ENCODE measurements at places on chromosomes 3 and 15. TPM values are rescaled to one million over a fixed set of nuclear protein-coding genes. Genes with fewer than 3 reads are reported as not detected.

Gene NT5DC2
- 6.8 TPM for total RNA-seq

Gene TXNRD3
- 5.8 TPM for total RNA-seq

Gene GPR149
- not detected for total RNA-seq

Gene GP5
- not detected for total RNA-seq

Gene PPIB
- total RNA-seq: 43.8 TPM

Gene CPNE9
- not detected for total RNA-seq

DNA sequence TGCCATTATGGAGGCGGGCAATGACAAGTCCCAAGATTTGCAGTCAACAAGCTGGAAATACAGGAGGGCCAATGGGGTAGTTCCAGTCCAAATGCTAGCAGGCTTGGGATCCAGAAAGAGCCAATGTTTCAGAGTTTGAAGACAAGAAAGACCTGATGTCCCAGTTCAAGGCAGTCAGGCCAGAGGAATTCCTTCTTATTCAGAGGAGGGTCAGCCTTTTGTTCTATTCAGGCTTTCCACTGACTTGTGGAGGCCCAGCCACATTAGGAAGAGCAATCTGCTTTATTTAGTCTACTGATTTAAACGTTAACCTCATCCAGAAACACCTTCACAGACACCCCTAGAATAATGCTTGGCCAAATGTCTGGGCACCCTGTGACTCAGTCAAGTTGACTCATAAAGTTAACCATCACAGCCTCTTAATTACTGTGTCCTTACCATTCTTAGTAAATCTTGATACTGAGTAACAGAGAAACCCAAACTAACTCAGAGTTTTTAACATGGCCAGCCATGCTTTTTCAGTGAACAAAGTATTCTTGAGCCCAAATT lies 50.9 kb upstream of the NPHP3 start:
- no peak for DNase-seq
- H3K36me3 ChIP-seq: no peaks in the 10 kb centered on the region
- H3K4me1 ChIP-seq: no peaks in the 10 kb centered on the region
- no peak overlapping the region for H3K4me3 ChIP-seq
- H3K27ac ChIP-seq: no peak overlapping the region

GRCh38 chr15:77722759-77723460 lies 90.2 kb upstream of the LINGO1 start:
- no peaks in the 10 kb centered on the region for H3K36me3 ChIP-seq
- no peak for DNase-seq
- H3K4me3 ChIP-seq: no peak overlapping the region
- H3K27me3 ChIP-seq: peaks cover 6% of the 10 kb centered on the region

- H3K4me3 ChIP-seq: no peak overlapping the region
- H3K4me1 ChIP-seq: no peaks in the 10 kb centered on the region
- DNase-seq: no peak
Observed at GRCh38 chr3:54577313-54577712, 350.5 kb downstream of the LRTM1 start.

- H3K4me3 ChIP-seq: no peak overlapping the region
- H3K27ac ChIP-seq: no peak overlapping the region
- peaks cover 6% of the 10 kb centered on the region for H3K27me3 ChIP-seq
- DNase-seq: no peak
- H3K4me1 ChIP-seq: no peaks in the 10 kb centered on the region
- no peaks in the 10 kb centered on the region for H3K36me3 ChIP-seq
Observed at GRCh38 chr15:73426323-73426994, 16.5 kb upstream of the REC114 start.

DNA sequence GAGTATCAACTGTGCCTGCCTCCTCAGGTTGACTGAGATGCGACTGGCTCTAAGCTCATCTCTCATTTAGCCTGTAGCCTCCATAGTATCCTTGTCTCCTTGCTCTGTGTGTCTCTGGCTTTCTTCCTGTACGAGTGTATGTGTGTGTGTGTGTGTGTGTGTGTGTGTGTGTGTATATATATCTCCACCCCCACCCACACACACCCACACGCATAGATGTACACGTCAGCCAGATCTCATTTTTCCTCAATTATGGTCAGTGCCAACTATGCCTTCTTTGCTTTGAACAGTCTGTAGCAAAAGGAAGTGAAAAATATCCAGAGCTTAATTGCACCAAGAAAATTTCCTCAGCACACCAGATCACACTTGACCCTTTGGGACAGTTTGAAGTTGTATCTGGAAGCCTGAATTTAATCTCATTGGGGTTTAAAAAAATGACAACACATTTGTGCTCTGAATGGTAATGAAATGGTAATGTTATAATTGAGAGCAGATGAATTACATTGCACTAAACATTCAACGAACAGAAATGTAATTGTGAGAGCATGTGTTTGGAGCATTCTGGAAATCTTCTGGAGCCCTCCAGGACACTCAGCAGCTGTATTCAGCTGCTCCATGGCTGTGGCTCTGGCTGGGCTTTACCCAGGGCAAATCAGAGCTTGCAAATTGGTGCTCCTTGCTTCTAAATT lies 63.6 kb downstream of the RYR3 start:
- H3K4me3 ChIP-seq: no peak overlapping the region
- peaks cover 10% of the 10 kb centered on the region for H3K4me1 ChIP-seq
- no peaks in the 10 kb centered on the region for H3K36me3 ChIP-seq
- H3K27ac ChIP-seq: peak overlapping the region; percentile 36
- DNase-seq: no peak
- H3K27me3 ChIP-seq: no peaks in the 10 kb centered on the region

GRCh38 chr15:78415284-78415683 lies 22.7 kb upstream of the IREB2 start:
- H3K27me3 ChIP-seq: no peaks in the 10 kb centered on the region
- H3K4me3 ChIP-seq: no peak overlapping the region
- no peaks in the 10 kb centered on the region for H3K36me3 ChIP-seq
- DNase-seq: no peak
- H3K27ac ChIP-seq: no peak overlapping the region

- no peaks in the 10 kb centered on the region for H3K36me3 ChIP-seq
- peaks cover 91% of the 10 kb centered on the region for H3K4me1 ChIP-seq
- H3K27me3 ChIP-seq: no peaks in the 10 kb centered on the region
- DNase-seq: no peak
- peak overlapping the region; percentile 96 for H3K27ac ChIP-seq
Observed at GRCh38 chr15:67192185-67192820, 62.2 kb downstream of the AAGAB start.

DNA sequence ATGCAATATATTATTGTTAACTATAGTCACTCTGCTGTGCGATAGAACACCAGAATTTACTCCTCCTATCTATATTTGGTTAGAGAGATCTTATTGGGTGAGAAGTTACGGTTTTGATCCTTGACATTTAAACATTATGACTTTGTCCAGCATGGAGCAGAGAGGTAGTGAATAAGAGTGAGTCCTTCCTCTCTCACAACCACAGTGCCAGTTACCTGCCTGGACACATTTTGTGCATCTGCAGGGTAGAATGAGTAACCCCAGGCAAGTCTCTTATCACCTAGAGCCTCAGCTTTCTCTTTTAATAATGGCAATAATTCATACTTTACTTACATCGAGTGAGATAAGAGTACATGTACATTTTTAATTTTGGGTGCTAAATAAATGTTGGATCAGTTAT lies 24.1 kb downstream of the KAT2B start:
- no peak for DNase-seq
- H3K27ac ChIP-seq: no peak overlapping the region
- no peaks in the 10 kb centered on the region for H3K36me3 ChIP-seq

GRCh38 chr3:102069211-102069662 lies 219.9 kb downstream of the NFKBIZ start:
- no peaks in the 10 kb centered on the region for H3K4me1 ChIP-seq
- H3K36me3 ChIP-seq: no peaks in the 10 kb centered on the region
- no peak overlapping the region for H3K4me3 ChIP-seq
- no peaks in the 10 kb centered on the region for H3K27me3 ChIP-seq
- H3K27ac ChIP-seq: no peak overlapping the region
- DNase-seq: no peak

- H3K4me3 ChIP-seq: no peak overlapping the region
- peak overlapping the region; percentile 77 for H3K27ac ChIP-seq
- peaks cover 11% of the 10 kb centered on the region for H3K36me3 ChIP-seq
- no peak for DNase-seq
Observed at GRCh38 chr15:89143503-89144162, 55.4 kb downstream of the ABHD2 start.

DNA sequence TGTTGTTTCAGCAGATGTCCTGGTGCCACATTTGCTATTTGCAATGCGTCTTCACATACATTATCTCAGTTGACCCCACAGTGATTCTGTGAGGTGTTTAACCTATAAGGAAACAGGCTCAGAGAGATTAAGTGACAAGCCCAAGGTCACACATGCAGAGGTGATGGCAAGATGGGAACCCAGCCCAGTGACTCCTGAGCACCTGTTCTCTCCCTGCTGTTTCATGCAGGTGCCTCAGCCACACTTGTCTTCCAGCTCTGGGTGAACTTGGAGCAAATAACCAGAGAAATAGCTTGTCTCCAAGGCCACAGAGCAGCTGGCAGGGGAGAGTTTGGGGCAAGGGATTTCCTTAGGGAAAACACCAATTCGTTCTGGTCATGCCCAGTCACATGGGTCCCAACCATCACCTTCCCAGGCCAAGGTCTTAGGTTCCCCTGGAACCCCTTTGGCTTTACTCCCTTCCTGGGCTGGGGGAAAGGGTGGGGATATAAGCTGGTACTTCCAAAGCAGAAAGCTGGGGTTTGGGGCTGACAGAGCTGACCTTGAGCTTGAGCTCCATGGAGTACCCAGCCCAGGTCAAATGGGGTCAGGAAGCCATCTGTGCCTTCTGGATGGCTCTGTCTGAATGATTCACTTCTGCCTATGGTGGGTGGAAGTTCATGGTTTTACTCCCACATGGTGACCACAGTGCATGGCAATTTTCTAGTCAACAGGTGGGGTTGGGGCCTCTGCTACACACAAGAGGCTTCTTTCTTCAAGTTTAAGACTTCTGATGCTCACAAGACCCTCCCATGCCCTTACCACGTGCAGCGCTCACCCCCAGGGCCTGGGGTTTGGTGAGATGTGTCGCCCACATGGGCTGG lies 22.4 kb downstream of the LIPC start:
- H3K4me3 ChIP-seq: no peak overlapping the region
- no peaks in the 10 kb centered on the region for H3K36me3 ChIP-seq
- H3K27ac ChIP-seq: no peak overlapping the region
- no peaks in the 10 kb centered on the region for H3K27me3 ChIP-seq

DNA sequence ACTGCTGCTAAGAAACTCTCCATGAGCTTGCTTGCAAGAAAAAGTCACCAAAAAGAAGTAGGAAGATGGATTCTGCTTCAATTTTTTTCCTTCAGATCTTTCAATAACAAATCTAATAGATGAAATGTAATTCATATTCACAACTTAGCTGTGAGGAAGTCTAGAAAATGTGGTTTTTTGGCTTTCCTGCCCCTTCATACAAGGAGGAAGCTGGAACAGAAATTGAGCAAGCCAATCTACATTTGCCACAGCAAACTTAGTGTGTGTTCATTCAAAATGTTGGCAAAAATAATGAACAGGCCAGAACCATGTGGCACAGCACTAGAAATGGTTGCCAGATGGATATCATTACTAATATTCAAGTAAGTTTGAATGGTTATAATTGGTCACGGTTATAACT lies 93.2 kb upstream of the NEDD4 start:
- no peak for DNase-seq
- no peak overlapping the region for H3K4me3 ChIP-seq
- H3K36me3 ChIP-seq: no peaks in the 10 kb centered on the region
- H3K4me1 ChIP-seq: peaks cover 7% of the 10 kb centered on the region
- H3K27ac ChIP-seq: no peak overlapping the region

GRCh38 chr3:172717493-172718088 lies 6.7 kb upstream of the NCEH1 start:
- H3K27ac ChIP-seq: no peak overlapping the region
- H3K27me3 ChIP-seq: no peaks in the 10 kb centered on the region
- no peak overlapping the region for H3K4me3 ChIP-seq
- H3K36me3 ChIP-seq: no peaks in the 10 kb centered on the region
- no peak for DNase-seq

- no peak for DNase-seq
- H3K4me1 ChIP-seq: peaks cover 8% of the 10 kb centered on the region
- H3K36me3 ChIP-seq: no peaks in the 10 kb centered on the region
- no peaks in the 10 kb centered on the region for H3K27me3 ChIP-seq
- H3K27ac ChIP-seq: no peak overlapping the region
- H3K4me3 ChIP-seq: no peak overlapping the region
Observed at GRCh38 chr3:189307963-189308362, 136.2 kb downstream of the TPRG1 start.

- no peaks in the 10 kb centered on the region for H3K27me3 ChIP-seq
- no peak overlapping the region for H3K27ac ChIP-seq
- H3K4me1 ChIP-seq: peaks cover 14% of the 10 kb centered on the region
- DNase-seq: no peak
- H3K36me3 ChIP-seq: peaks cover 13% of the 10 kb centered on the region
Observed at GRCh38 chr3:128076483-128077201, 24.4 kb downstream of the SEC61A1 start.

DNA sequence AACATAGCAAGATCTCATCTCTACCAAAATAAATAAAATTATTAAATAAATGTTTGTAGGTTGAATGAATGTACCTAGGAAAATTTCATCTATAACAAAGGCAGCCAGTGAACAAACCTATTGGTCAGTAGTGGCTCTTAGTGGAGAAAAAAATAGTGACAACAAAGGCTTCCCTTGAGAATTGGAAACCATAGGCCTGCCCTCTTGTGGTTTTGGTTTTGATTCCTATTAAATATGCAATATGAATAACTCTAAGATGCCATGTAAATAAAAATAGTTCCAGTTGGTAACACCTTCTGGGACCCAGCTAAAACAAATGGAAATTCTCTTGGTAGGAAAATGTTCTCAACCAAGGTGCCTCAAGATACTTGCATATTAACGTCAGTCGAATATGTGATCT lies 145.7 kb upstream of the BFSP2 start:
- DNase-seq: no peak
- no peak overlapping the region for H3K4me3 ChIP-seq
- no peaks in the 10 kb centered on the region for H3K27me3 ChIP-seq
- no peak overlapping the region for H3K27ac ChIP-seq
- no peaks in the 10 kb centered on the region for H3K4me1 ChIP-seq

DNA sequence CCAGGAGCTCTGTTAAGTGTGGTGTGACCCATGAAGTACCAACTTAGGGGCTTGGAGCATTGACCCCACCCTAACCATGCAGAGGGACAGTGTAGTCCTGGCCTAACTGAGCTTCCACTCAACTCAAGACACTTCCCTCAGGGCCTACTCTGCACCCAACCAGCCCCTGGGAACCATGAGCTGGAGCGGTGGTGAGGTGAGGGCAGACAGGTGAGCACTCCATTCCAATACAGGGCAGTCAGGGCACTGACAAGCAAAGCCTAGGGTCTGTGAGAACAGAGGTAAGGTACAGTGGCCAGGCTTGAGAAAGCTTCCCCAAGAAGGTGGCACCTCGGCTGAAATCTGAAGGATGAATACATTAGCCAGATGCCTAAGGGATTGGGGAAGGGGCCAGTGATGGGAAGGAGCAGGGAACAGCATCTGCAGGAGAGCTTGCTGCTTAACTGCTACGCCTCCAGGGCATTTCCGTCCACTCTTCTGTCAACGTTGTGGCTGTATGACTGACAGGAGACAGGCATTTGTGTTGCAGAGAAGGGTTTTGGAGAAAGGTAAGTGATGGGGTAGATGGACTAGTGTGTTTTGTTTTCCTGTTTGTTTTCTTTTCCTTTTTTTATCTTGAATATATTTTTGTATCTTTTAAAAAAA lies 243.5 kb upstream of the TRIM42 start:
- no peaks in the 10 kb centered on the region for H3K4me1 ChIP-seq
- H3K36me3 ChIP-seq: no peaks in the 10 kb centered on the region
- H3K4me3 ChIP-seq: no peak overlapping the region
- no peak for DNase-seq

- H3K27me3 ChIP-seq: no peaks in the 10 kb centered on the region
- H3K36me3 ChIP-seq: no peaks in the 10 kb centered on the region
- H3K4me3 ChIP-seq: no peak overlapping the region
- H3K27ac ChIP-seq: no peak overlapping the region
- no peak for DNase-seq
Observed at GRCh38 chr3:46749129-46749528, 31.5 kb upstream of the PRSS50 start.

Data from gastrocnemius medialis (tissue), 4 donors.